ENCODE measurements at places on chromosomes 7 and 10.

DNA sequence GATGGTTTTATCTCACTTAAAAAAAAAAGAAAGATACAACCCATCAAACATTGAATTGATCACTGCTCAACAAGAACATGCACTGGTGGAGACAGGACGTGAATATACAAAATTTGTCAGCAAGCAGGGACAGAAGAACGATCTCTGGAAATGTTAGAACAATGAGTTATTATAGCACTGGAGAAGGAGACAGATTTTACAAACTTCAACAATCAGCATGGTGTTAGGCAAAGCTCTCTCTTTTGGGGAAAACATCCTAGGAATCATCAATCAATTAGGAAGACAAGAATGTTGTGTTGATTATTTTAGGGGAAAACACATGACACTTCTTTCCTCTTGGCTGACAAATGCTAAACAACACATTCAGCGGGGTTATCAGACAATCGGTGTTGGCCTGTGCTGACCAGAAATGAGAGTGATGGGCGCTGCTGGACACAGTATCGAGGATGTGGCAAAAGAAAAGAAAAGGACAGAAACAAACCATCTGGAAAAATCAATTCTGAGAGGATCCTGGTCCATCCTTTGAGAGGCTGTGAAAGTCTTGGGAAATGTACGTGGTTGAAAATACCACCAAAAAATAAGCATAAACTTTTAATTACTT lies 103.9 kb downstream of the RAPGEF5 start:
- no peak for DNase-seq

DNA sequence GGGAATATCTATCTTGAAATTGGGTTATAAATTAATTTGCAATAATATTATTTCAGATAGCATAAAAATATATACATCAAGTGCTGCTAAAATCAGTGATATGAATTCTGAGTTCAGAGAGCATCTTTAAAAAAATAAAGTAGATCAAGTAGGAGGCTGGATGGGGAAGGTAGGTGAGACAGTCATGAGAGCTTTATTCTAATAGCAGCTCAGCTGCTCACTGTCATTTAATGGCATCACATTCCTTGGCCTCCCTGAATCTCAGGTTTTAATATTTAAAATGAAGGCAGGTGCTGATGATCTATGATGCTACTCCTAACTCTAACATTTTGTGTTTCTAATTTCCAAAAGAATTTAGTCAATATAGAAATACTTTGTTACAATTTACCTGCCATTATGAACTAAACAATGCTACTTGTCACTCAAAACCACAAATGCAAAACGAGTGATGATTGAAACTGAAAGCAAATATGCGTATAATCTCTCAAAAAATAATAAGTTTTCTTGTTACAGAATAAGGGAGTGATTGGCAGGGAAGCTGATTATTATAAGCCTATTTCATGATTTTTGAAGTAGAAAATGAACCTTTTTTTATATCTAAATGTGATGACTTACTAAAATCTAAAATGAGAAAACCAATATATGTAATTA lies 147.6 kb upstream of the CSTF2T start:
- DNase-seq, result no peak

DNA sequence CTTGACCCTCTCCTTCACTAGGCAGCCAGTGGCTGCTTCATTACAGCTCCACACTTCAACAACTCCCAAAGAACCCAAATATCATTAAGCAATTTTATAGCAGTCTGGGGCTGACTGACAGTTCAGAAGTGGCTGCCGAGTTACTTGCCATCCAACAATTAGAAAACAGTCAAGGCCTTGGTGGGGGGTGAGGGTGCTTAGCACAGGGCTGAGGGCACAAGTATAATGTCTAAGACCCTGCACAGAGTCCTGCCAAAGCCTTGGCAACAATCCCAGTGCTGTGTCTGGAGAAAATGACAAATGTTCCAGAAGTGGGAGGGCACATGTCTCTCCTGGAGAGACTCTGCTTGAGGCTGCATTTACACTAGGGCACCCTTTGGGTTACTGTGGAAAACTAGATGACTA lies 71.1 kb downstream of the CXCL12 start:
- no peak for DNase-seq

DNA sequence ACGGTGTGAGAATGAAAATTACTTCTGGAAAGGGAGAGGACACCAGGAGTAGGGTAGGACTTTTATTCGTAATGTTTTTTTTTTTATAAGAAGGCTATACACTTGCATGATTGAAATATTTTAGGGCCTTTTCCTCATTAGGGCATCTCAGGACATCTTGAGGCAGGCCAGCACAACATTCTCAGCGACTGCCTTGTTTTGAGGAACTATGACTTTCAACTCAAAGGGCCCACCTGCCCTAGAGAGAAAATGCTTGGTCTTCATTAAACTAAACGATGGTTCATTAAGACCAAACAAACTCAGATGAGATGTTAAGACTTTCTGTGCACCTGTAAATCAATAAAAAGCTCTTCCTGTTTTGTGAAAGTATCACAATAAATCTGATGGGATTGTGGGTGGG lies 11.3 kb downstream of the NOD1 start:
- peak; percentile 50 for DNase-seq

DNA sequence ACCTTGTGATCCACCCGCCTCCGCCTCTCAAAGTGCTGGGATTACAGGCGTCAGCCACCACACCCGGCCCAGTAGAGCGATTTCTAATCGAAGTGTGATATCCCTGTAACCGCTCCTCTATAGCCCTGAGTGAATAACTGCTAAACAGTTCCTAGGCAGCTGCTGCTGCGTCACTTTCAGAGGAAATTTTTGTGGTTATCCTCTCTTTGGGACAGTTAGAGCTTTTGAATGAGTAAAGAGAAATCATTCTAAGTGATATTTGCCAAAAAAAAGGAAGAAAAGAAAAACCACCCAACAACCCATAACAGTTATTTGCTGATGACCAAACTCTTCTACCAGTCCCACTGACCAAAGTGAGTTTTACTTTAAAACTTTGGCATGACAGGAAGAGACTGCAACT lies 59.9 kb downstream of the MKX start:
- DNase-seq, result no peak

DNA sequence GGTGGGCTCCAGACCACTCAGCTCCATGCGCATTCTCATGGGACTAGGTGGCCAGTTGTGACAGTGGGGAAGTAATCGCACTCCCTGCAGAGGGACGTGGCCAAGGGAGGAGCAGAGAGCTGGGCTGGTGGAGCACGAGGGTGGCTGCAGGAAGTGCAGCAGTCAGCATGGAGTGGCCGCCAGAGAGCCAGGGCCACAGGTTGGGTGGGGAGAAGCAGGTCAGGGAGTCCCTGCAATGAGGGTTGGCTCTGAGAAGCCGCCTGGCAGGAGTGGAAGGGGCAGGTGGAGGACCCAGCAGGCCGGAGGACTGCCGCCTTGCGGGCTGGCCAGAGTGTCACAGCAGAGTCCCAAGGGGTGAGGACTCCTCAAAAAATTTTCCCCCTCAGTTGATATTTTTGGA lies 26.2 kb downstream of the FKBP6 start:
- DNase-seq, result no peak

DNA sequence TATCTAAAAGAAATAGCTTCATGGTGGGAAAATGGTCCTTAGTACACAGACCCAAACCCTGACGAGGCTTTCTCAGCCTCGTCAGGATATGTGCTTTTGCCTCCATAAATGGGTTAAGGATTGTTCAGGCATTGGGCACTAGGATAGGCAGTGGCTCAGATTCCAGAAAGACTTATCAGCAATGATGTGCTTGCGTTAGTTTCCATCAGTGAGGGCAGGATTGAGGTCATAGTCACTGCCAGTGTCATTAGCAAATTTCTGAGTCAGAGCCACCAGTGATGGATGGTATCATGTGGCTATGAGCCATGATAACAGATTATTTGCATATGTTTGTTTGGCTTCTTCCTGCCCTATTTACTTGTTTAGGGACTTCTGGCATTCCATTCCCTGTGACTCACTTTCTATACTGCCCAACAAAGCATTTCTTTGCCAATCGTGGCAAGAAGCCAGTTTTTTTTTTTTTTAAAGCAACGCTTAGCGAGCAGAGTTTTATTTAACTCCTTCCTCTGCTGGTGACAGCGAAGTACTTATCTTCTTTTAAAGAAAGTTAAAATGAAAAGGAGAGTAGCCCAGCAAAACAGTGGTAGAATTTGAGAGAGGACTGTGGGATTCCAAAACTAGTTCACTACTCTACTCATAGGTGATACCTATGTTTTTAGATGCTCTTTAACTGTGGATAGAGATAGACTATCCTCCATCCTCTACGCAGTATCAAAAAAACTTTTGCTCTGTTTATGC lies 44.4 kb downstream of the MYPN start:
- DNase-seq, result no peak

DNA sequence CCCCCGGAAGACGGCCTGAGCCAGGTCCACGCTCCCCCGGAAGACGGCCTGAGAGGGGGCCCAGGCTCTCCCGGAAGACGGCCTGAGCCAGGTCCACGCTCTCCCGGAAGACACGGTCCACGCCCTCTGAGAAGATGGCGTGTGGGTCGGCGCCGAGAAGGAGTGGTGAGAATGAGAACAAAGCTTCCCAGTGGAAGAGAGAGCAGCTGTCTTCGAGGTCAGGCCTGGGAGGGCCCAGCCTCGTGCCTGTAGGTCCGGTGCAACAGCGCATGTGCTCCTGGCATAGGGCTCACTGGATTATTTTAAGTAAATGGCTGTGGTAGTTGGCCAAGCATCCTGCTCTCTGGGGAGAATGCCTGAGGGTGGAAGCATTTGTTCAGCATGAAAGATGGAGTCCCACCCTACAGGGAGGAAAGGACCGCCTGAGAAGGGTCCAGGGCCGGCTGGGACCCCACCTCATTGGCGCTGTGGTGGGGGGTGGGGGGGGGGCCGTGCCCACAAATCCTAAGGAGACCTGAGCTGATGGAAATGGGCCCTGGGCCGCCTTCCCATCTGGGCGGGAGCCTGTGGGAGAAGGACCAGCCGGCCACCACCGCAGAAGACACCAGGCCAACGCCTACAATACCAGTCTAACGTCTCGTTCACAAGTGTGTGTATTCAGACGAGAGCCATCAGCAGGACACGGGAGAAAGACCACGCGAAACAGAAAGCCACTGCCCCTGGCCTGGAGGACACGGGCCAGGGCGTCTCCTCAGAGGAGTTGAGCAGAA lies 210.0 kb downstream of the WDR37 start:
- no peak for DNase-seq

DNA sequence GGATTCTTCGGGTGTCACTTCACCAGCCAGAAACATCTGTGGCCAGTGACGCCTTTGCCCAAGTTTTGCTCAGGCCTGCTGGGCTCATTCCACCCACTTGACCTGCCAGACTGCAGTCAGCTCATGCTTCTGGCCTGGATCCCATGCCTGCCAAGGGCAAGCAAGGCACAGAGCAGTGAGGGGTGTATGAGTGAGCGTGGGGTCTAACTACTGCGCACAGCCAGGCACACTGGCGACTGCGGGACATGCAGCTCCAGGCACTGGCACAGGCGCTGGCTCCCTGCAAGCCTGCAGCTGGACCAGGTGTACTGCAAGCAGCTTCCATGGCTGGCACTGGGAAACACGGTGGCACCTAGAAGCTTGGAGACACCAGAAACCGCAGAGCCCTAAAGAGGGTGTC lies 80.1 kb downstream of the MTERF1 start:
- DNase-seq, result no peak

DNA sequence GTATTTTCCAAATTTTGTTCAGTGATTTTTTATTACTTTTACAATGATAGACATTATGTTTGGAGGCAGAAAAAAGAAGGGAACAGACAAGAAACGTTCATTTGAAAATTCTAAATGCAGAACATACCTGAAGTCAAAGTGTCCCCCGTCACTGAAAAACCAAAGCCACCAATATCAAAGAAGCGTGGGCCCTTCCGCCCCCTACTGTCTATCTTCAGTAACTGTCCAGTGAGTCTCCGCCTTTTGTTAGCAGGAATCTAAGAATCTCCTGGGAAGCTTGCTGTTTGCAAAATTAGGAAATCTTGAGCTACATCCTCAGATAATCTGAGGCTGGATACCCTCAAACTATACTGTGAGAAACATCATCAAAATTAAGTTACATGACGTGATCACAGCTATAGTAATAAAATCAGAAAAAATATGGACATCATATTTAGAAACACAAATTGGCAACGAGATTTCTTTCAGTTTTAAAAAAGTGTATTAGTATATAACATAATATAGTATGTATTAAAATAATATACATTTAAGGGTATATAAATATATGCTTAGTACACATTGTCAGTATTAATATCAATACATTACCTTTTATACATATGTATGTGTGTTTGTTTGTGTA lies 169.3 kb upstream of the AKR1E2 start:
- peak; percentile 54 for DNase-seq

GRCh38 chr10:51574248-51575048 lies 124.9 kb downstream of the CSTF2T start:
- DNase-seq, result no peak

DNA sequence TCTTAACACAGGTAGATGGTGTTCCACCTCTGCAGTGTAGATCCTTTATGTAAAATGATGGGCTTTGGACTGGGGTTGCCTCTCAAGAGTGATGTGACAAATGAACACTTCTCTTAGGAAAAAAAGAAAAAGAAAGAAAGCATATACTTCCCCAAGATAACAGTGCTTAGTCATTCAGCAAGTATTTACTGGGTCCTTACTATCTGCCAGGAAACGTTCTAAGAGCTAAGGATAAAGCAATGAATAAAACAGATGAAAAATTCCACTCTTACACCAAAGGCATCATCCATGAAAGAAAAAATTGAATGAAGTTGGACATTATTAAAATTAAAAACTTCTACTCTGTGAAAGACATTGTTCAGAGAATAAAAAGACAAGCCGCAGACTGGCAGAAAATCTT lies 177.3 kb downstream of the C7orf25 start:
- DNase-seq, result no peak

DNA sequence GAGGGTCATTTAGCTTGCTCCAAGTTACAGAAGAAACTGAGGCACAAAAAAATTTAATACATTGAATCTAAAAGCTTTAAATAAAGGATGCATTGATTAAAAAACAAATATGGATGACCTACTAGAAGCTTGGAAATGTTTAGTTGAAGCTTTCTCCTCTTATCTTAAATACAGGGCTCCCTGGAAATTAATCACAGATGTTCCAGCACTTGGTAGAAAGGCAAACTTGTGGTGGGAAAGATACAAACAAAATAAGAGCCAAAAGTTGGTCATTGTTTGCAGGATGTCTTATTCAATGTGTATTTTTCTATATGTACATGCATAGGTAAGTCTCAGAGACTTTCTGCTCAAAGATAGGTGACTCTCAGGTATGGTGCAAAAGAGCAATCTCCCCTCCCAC lies 40.7 kb upstream of the LYZL1 start:
- DNase-seq, result no peak

- peak; percentile 100 for DNase-seq
Measured at GRCh38 chr7:38232502-38233366, 40.7 kb downstream of the TARP start.

GRCh38 chr7:4297165-4297917 lies 384.8 kb upstream of the FOXK1 start:
- DNase-seq, result no peak

DNA sequence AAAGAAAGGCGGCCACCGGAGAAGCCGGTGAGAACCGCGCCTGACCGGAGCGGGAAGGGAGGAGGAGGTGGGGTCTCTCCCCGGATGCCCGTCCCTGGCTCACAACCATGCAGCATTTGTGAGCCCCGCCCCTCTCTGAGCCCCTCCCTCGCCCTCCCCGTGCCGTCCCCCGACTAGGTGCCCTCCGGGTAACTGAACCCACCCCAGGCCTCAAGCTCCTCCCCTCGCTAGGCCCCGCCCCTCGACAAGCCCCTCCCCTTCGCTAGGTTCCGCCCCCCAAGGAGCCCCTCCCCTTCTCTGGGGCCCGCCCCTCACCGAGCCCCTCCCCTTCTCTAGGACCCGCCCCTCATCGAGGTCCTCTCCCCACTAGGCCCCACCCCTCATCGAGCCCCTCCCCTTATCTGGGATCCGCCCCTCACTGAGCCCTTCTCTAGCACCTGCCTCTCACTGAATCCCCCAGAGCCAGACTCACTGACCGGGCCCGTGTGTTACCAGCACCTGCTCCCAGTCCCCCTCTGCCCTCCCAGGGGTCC lies 42.2 kb upstream of the HSPB1 start:
- peak; percentile 56 for DNase-seq

Data from NB4 (cell line).